Stimulated activated CD4-positive, alpha-beta T cell treated with anti-CD3 and anti-CD28 coated beads, Interleukin-1b, Interleukin-23, amount 100 ng/mL, for 1 hour (primary cell): ENCODE measurements at places on chromosomes 13 and 19.

GRCh38 chr13:46334035-46334822 lies 52.8 kb downstream of the RUBCNL start:
- DNase-seq: no peak

- no peak for DNase-seq
These were observed 2.9 kb downstream of the KLK15 start for GRCh38 chr19:50830266-50831025.

GRCh38 chr13:100755891-100756290 lies 81.3 kb upstream of the TMTC4 start:
- no peak for DNase-seq

GRCh38 chr19:2303211-2303798 lies 4.6 kb downstream of the LINGO3 start:
- DNase-seq: no peak

- DNase-seq: no peak
These were observed 75.1 kb downstream of the GNG7 start for GRCh38 chr19:2627319-2627829.

GRCh38 chr13:81988567-81988966 lies 1647.6 kb upstream of the SPRY2 start:
- no peak for DNase-seq

GRCh38 chr19:2552859-2553258 lies 76.9 kb downstream of the GADD45B start:
- DNase-seq: no peak

- DNase-seq: peak; percentile 18
These were observed 33.7 kb downstream of the VSTM1 start for GRCh38 chr19:54029930-54030490.

- DNase-seq: no peak
These were observed 11.8 kb downstream of the PDE4A start for GRCh38 chr19:10431943-10432735.

DNA sequence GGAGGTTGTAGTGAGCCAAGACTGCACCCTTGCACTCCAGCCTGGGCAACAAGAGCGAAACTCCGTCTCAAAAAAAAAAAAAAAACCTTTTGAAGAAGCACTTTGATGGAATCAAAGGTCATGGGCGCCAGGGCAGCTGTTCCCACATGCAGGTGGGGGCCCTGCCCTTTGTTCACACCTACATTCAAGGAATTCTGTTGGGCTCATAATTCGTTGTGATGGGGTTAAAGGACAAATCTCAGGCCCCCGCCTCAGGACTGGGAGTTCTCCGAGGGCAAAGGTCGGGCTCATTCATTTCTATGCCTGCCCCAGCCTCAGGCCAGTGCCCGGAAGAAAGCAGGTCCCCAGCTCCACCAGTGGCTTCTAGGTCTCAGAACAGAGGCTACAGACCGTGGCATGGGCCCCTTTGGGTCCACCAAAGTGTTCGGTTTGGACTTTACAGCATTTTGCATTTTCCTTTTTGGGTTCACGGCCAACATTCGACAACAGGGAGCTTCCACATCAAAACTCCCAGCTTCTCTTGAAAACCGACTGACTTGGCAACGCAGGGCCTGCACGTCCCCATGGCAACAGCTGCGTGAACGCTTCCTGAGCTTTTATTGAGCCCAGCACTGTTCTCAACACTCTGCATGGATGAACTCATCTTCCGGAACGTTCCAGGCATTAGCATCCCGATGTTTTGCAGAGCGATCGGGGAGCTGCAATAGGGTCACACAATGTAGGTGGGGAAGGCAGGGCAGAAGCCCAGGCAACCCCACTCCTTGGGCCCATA lies 10.1 kb upstream of the GTF2F1 start:
- no peak for DNase-seq

GRCh38 chr13:111917901-111918300 lies 149.0 kb upstream of the SOX1 start:
- DNase-seq: no peak

- DNase-seq: no peak
These were observed 5.5 kb upstream of the ENOX1 start for GRCh38 chr13:43792076-43792881.

DNA sequence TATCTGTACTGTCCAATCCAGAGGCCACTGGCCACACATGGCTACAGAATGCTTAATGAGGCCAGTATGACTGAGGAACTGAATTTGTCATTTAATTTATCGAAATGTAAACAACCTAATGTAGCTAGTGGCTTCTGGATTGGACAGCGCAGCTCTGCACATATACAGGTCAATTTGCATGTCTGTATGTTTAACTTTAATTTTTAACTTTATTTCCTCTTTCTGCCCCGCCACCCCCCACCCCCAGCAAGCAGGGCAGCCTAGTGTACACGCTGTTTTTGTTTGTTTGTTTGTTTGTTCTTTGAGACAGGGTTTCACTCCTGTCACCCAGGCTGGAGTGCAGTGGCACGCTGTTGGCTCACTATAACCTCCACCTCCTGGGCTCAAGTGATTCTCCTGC lies 15.5 kb downstream of the ZSWIM9 start:
- no peak for DNase-seq

GRCh38 chr13:93776936-93777335 lies 550.3 kb downstream of the GPC6 start:
- no peak for DNase-seq

GRCh38 chr13:105153611-105154010 lies 1381.9 kb downstream of the EFNB2 start:
- DNase-seq: no peak

GRCh38 chr19:18657590-18658365 lies 20.9 kb downstream of the KLHL26 start:
- DNase-seq: no peak

DNA sequence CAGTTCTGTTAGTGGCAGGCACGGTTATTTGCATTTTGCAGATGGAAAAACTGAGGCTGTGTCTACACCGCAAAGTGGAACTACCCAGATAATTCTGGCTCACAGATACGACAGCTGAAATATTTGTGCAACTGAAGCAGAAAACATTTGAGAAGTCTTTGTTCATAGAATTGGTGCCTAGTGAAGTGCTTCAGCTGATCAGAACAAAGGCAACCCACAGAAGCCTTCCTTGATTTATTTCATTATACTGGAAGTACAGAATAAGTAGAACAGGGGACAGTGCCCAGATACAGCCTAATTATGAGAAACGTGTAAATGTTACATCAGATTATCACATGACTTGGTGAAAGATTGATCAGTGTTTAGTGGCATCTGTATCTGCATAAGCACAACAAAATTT lies 73.4 kb upstream of the RAP2A start:
- no peak for DNase-seq

DNA sequence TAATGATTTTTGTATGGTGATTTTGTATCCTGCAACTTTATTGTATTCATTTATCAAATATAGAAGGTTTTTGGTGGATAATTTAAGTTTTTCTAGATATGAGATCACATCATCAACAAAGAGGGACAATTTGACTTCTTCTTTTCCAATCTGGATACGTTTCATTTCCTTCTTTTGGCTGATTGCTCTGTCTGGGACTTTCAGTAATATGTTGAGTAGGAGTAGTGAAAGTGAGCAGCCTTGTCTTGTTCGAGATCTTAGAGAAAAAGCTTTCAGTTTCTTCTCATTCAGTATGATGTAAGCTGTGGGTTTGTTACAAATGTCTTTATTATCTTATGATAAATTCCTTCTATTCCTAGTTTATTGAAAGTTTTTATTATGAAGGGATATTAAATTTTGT lies 352.0 kb upstream of the DACH1 start:
- no peak for DNase-seq

- DNase-seq: no peak
These were observed 267.5 kb upstream of the KLHL1 start for GRCh38 chr13:70375718-70376117.

DNA sequence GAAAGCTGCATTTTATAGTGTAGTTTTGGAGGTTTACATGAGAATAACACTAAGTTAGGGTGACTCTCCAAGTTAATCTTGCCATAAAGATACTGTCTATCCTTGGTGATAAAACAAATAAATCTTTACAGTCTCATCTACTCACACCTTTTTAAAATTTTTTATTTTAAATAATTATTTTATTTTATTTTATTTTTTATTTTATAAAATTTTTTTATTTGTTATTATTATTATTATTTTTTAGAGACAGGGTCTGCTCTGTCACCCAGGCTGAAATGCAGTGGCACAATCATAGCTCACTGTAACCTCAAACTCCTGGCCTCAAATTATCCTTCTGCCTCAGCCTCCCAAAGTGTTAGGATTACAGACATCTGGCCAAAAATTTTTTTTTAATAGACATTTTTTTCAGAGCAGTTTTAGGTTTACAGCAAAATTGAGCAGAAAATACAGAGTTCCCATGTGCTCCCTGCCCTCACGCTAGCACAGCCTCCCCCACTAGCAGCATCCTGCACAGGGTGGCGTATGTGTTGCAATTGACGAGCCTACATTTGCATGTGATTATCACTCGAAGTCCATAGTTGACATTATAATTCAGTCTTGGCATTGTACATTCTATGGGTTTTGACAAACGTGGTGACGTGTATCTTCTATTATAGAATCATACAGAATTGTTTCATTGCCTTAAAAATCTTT lies 41.0 kb downstream of the RASL11A start:
- DNase-seq: no peak

GRCh38 chr19:5990289-5990797 lies 12.4 kb upstream of the RANBP3 start:
- no peak for DNase-seq

GRCh38 chr19:1999856-2000515 lies 15.5 kb downstream of the BTBD2 start:
- DNase-seq: no peak

DNA sequence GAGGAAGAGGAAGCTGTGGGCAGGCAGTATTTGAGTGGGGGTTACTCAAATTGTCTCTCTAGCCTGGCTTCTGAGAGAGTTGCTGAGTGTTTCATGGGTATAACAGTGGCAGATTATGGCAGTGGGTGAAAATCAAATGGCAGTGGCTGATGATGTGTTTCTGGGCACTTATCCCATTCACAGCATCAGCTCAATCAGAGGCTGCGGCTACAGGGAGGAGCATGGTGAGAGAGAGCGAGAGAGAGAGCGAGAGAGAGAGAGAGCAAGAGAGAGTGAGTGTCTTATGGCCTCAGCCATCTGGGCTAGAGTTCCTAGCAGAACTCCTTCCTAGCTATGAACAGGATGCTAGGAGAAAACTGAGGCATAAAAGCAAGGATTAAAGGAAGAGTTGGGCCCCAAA lies 178.9 kb downstream of the OLFM4 start:
- DNase-seq: no peak

GRCh38 chr13:65112531-65112941 lies 2117.6 kb downstream of the PCDH9 start:
- no peak for DNase-seq

DNA sequence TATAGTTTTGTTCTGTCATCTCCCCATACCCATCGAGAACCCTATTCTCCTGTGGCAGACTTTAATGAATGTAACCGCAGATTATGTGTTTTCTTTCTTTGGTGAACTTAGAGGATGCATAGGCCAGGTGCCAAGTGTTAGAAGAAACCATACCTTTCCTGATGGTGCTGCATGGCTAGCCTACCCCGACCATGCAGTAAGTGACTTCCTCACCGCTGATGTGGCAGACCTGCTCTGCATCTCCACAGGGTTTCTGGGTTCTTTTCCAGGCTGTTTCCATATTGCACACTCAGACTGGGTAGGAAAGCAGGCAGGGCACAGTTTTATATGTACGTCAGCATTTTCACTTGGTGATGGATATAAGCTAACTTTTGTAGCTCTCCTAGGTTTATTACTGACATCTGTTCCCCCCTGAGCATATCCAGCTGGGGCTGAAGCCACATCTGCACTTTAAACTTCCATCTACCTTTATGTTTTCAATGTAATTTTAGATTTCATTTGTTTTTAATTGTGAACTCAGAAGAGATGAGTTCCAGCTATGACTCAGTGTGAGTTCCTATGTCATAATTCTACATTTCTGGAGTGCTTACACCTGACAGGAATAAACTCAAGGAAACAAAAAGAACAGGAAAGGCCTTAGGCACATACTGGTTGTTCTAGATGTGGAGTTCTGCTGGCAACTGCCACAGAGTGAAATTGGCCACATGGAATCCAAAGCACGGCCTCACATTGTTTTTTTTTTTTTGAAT lies 42.3 kb downstream of the LRCH1 start:
- no peak for DNase-seq

DNA sequence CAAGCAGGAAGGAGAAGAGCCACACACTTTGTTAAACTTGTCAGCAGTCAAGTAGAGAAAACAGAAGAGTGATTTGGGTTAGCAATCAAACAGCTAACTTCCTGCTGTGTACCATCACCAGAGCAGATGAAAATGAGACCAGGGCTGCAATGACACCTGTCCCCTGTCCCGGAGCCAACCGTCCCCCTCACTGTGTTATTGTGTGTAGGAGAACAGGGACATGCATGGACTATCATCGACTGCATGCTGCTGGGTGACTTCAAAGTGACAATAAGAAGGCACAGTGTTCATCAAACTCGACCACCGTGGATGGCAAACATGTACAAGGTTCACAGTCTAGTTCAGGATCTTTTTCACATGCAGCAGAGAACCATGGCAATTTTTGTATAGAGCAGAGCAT lies 94.0 kb upstream of the SLC15A1 start:
- DNase-seq: no peak

DNA sequence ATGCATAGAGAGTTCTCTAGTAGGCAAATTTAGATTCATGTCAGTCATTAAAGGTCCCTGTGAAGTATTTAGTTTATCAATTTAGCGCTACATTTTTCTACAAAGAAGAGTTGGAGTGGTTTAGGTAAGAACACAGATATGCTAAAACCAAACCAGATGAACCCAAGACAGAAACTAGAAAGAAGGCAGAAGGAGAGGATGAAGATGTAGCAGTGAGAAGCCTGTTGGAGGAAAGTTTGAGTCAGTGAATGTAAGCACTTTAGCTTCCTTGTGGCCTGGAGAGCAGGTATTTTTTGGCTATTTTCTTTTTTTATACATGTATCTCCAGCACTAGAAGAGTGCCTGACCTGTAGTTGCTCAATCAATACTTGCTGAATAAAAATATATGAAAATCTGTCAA lies 223.7 kb downstream of the KCNRG start:
- no peak for DNase-seq

DNA sequence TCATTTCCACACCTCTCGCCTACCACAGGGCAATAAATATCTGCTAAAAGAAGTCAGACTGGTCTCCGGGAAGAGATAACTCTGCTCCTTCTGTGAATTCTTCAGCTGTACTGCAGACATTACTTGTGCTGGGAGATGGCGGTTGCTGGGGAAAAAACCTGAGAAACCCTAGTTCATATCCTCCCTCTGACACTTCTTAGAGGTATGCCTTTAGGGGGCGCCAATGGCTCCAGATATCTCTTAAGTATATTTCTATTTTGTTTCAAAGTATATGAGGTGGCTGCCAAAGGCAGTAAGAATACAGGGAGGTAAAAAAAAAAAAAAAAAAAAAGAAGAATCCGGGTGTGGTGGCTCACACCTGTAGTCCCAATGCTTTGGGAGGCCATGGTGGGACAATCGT lies 175.2 kb downstream of the PAN3 start:
- DNase-seq: no peak

- DNase-seq: no peak
These were observed at the start of gene IGFL3 for GRCh38 chr19:46124638-46125115. TSS of gene IGFL3 (minus strand) at chr19:46124688. CDS start at chr19:46124649, 39 bp downstream.

GRCh38 chr13:20258963-20259288 lies 26.8 kb upstream of the GJB6 start:
- DNase-seq: no peak

GRCh38 chr19:940591-941291 lies 14.9 kb downstream of the ARID3A start:
- no peak for DNase-seq

GRCh38 chr19:3507371-3508120 lies 1.4 kb downstream of the FZR1 start:
- DNase-seq: peak; percentile 30
